ENCODE measurements at places on chromosomes 3 and 15.

- DNase-seq: no peak
- H3K4me3 ChIP-seq: no peak overlapping the region
- no peaks in the 10 kb centered on the region for H3K27me3 ChIP-seq
- no peak overlapping the region for H3K27ac ChIP-seq
- peaks cover 17% of the 10 kb centered on the region for H3K4me1 ChIP-seq
- H3K36me3 ChIP-seq: no peaks in the 10 kb centered on the region
Measured at GRCh38 chr3:23682646-23683045, 123.1 kb upstream of the UBE2E1 start.

GRCh38 chr3:123150449-123151215 is 51.1 kb upstream of the SEC22A start:
- H3K27ac ChIP-seq: peak overlapping the region; percentile 73
- DNase-seq: no peak
- no peak overlapping the region for H3K4me3 ChIP-seq
- peaks cover 9% of the 10 kb centered on the region for H3K36me3 ChIP-seq

DNA sequence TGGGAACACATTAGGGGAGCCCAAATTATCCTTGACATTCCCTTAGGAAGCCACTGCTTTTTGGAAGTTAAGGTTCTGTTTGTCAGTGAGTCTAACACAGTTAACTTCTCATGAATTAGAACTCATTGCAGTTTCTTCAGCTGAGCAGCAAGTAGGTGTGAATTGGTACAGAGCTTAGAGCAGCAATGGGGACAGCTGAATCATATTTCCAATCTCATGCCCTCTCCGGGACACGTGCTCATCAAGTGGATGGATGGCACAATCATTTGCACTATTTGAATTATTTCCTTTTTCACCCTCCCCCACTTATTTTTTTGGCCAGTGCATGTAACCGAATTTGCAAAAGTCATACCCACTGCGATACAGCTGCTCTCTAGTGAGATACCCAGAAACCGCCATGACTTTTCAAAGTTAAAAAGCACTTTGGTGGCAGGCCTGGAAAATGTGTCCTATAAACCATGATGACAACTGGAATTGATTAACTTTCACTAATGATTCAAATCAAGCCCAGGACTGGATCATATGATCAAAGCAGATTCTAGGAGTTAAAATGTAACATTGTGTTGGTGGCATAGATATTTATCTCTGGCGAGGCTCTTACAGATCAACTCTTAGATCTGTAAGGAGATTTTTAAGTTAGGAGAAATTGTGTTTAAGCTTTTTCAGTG is 76.4 kb downstream of the EBLN2 start:
- H3K36me3 ChIP-seq: no peaks in the 10 kb centered on the region
- no peak for DNase-seq

DNA sequence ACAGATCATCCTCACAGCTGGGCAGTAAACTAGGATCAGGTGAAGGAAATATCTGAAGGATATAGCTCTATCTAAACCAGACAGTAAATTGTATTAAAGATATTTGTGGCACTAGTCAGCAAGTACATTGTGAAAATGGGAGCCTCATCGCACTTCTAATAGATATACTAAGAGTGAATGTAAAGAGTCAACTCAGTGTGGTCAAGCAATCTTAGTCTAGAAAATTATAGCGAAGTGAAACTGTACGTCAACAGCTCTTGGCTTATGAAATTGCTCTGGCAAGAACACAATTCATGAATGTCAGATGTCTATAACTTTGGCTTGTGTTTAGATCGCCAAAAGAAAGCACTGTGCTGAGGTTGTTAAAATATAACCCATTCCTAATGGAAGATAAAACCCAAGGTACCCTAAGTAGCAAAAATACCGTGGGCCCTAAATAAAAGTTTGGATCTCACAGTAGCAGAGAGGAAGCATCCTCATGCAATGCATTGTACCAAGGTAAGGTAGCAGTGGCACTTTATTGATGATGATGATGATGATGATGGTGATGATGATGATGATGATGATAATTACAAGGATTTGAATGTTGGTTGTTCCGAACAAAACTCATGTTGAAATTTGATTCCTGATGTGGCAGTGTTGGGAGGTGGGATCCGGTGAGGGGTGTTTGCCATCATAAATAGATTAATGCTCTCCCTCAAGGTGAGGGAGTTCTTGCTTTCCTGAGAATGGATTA is 228.5 kb downstream of the UNC13C start:
- no peak for DNase-seq
- H3K36me3 ChIP-seq: no peaks in the 10 kb centered on the region
- no peaks in the 10 kb centered on the region for H3K27me3 ChIP-seq
- no peak overlapping the region for H3K27ac ChIP-seq

DNA sequence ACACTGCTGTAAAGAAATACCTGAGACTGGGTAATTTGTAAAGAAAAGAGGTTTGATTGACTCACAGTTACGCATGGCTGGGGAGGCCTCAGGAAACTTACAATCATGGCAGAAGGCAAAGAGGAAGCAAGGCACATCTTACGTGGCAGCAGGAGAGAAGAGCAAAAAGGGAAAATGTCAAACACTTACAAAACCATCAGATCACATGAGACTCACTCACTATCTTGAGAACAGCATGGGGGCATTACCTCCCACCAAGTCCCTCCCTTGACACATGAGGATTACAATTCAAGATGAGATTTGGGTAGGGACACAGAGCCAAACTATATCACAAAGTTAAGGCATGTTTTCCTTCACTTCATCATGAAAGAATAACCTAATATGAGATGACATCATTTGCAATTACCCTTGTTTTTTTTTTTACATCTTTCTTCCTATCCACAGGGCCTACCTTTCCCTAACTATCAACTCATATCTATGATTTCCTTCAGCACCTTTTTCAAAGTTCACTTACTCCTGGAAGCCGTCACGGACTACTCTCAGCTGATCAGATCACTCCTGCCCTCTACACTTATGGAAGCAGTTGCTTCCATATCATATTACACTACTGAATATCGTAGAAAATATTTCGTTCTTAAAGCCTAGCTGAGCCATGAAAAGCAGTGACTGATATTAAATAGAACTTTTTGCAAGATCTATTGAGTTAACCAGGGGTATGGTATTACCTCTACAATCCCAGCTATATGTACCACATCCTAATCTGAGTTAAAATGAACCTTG is 25.5 kb upstream of the ATP8B4 start:
- H3K4me3 ChIP-seq: no peak overlapping the region
- no peak for DNase-seq
- no peaks in the 10 kb centered on the region for H3K36me3 ChIP-seq
- H3K27ac ChIP-seq: no peak overlapping the region
- peaks cover 4% of the 10 kb centered on the region for H3K27me3 ChIP-seq

DNA sequence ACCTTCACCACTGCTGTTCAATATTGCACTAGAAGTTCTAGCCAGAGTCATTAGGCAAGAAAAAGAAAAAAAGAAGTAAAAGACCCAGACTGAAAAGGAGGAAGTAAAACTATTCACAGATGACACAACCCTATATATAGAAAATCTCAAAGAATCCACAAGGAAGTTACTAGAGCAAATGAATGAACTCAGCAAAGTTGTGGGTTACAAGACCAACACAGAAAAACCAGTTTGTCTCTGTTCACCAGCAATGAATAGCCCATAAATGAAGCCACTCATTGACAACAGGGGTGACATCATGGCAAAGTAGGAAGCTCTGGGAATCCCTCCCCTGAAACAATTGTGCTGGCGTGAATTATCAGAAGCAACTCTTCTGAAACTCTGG is 4.6 kb downstream of the CFAP100 start:
- DNase-seq: no peak
- peaks cover 37% of the 10 kb centered on the region for H3K27me3 ChIP-seq
- H3K4me1 ChIP-seq: peaks cover 18% of the 10 kb centered on the region

DNA sequence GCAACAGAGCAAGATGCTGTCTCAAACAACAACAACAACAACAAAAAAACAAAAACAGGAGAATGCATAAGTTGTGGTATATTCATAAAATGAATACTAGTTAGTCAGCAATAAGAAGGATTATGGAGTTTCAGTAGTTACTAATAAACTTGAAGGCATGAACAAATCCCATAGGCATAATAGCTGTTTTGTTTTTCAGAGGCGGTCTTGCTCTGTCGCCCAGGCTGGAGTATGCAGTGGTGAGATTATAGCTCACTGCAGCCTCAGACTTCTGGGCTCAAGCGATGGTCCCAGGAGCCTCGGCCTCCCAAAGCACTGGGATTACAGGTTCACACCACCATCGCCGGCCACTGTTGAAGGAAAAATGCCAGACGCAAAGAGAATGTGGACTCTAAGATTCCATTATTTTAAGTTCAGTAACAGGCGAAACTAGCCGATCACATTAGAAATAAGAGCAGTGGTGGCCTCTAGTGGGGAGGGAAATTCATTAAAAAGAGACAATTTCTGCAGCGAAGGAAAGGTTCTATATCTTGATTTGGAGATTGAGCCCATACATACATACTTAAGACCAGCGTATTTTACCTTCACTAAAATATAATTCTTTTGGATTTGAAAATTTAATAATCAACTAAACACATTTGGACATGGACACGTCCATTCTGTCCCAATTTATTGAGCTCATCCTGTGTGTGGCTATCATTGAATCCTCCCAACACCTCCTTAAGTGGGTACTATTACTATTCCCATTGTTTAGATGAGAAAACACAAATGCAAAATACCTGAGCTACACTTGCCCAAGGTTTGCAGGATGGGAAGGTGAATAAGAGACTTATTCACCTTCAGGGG is 27.4 kb upstream of the HDAC11 start:
- peaks cover 22% of the 10 kb centered on the region for H3K4me1 ChIP-seq
- H3K36me3 ChIP-seq: no peaks in the 10 kb centered on the region
- no peak overlapping the region for H3K27ac ChIP-seq

DNA sequence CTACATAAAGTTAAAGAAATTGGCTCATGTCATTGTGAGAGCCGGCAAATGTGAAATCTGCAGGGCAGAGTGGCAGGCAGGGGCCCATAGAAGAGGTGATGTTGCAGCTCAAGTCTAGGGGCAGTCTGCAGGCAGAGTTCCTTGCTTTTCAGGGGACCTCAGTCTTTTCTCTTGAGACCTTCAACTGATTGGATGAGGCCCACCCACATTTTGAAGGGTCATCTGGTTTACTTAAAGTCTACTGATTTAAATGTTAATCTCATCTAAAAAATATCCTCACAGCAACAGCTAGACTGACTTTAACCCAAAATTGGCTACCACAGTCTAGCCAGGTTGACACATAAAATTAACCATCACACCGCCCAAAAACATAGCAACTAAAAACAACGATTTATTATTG is 77.6 kb upstream of the ALDH1L1 start:
- no peak for DNase-seq
- no peak overlapping the region for H3K4me3 ChIP-seq
- no peaks in the 10 kb centered on the region for H3K36me3 ChIP-seq
- peaks cover 22% of the 10 kb centered on the region for H3K4me1 ChIP-seq
- H3K27ac ChIP-seq: no peak overlapping the region

DNA sequence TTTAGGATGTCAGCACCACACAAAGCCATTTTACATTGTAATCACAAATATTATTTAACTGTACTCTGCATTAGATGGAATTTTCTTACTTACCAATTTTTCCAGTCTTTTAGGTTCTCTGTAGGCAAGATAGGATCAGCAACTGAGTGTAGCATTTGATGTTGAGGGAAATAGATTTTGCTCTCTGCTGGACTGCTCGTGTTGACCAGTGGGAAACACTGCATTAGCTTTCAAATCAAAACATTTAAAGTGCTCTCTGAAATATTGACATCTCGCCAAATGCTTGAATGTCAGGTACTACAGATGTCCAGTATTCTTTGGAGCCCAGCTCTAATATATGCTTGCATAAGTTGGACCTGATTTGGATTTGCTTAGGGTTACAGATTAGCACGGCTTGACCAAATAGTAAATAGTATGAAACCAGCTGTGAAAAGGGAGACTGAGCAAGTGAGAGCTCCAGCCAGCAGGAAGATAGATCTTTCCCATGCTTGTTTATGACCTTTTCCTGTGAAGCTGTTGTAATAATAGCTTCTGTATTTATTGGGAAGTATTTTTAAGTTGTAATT is 29.5 kb downstream of the P2RY14 start:
- DNase-seq: no peak
- no peak overlapping the region for H3K4me3 ChIP-seq
- H3K36me3 ChIP-seq: no peaks in the 10 kb centered on the region
- H3K27ac ChIP-seq: peak overlapping the region; percentile 8
